Activated CD4-positive, alpha-beta T cell treated with anti-CD3 and anti-CD28 coated beads, Interleukin-2, amount 50 U/mL, for 4 hours (primary cell): ENCODE measurements at places on chromosomes 2 and 18.

DNA sequence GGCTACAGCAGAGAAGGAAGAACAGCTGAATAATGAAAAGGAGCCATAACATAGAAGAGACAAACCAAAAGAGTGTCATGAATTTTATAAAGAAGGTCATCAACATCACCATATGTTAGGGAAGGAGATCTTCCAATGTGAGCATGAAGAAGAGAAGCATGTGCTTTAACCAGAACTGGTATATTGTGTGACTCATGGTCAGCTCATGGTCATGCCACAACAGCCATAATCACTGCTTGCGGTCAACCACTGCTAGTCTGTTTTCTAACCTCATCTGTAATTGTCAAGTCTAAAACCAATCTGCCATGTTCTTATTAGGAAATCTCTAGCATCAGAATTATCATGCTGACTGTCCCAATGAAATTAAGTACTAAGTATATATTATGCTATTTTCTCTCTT lies 204.1 kb upstream of the VRK2 start:
- DNase-seq, result no peak

DNA sequence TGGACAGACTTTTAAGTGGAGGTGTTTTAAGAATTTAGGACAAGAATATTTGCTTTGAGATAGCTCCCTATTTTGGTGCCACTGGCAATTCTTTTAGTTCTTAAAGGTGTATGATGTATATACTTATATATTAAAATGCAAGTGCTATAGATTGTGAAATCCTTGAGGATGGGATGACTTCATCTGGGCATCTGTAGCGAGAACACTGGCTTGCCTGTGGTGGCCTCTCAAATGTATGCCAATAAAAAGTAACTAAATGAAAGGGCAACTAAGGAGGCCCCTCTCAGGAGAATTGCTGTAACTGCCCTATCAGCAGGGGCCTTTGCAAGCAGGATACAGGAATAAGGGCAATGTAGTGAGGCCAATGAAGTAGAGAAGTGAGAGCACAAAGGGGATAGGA lies 2.6 kb upstream of the THUMPD2 start:
- no peak for DNase-seq

- no peak for DNase-seq
These were observed 130.6 kb upstream of the UBE2E3 start for GRCh38 chr2:180849851-180850250.

DNA sequence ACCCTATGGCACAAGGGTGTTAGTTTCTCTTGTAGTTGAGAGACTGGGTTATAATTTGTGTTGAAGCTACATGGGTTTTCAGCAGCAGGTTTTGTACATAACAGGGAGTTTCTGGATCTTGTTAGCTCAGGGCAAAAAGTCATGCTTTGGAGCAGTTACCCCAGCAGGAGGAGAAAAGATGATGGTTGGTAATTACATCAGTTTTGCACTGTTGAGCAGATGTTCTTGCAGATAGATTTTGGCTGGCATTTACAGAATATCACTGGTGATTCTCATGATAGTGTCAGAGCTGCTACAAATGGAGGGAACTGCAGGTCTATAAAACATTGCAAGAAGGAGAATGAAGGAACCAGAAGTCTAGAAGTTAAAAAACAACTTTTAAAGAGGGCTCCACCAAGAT lies 215.2 kb upstream of the ATP5MC3 start:
- no peak for DNase-seq

GRCh38 chr2:12965540-12966269 lies 249.0 kb downstream of the TRIB2 start:
- no peak for DNase-seq

DNA sequence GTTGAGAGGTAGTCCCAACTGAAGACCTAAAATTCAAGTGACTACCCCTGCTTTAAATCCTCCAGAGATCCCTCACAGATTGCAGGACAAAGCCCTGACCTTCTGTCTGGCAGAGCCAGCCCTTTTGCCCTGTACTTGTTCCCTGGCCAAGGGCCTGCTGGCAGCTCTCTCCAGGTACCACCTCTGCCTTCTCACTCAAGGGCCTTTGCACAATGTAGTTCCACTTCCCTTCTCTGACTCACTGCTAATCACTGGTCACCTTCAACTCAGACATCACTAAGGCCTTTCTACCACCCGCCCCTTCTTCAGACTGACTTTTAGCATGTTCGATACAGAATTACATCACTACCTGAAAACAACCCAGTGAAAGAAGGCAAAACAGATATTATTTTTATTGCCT lies 411.0 kb downstream of the TMEM182 start:
- no peak for DNase-seq

GRCh38 chr18:58132595-58133261 lies 88.7 kb downstream of the NEDD4L start:
- no peak for DNase-seq

- no peak for DNase-seq
These were observed 9.6 kb downstream of the HOXD8 start for GRCh38 chr2:176138923-176139660.
